ENCODE measurements at places on chromosomes 13 and 19.

DNA sequence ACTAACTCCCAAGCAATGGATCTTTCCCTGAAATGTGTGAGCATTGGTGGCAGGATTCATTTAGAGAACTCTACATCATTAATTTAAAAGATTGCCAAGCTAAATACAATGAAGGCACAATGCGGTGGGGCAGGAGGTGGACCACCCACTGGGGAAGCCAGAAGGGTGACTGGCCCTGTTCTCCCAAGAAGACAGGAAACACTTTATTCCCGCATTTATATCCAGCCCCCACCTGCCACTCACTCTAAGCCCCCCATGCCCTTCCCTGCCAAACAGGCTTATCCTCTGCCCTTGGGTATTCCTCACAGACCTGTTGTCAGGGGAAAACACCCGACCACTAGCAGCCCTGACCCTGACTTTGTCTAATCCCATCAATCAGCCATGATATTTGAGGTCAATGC lies 189.1 kb upstream of the UBL3 start:
- no peak for DNase-seq

GRCh38 chr13:100523411-100523810 lies 65.2 kb downstream of the GGACT start:
- DNase-seq = no peak

DNA sequence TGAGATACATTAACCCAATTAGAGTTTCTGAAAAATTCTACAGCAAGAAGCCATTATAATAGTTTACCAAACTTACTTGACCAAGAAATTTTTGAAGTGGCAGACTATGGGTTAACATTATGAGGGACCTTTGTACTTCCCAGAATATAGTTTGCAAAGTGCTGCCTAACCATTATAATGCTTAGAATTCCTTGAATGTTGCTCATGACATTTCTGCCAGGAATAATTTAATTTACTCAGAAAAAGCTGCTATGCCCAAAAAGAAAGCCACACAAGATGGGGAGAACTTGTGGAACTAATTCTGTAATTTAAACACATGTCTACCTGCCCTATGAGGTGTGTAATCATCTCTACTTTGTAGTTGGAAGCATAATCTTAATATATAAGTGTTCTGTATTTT lies 58.1 kb upstream of the MYCBP2 start:
- DNase-seq = no peak

GRCh38 chr19:3801412-3802096 lies 15.4 kb upstream of the MATK start:
- no peak for DNase-seq

GRCh38 chr13:98480915-98481877 lies 95.7 kb downstream of the STK24 start:
- peak; percentile 95 for DNase-seq

DNA sequence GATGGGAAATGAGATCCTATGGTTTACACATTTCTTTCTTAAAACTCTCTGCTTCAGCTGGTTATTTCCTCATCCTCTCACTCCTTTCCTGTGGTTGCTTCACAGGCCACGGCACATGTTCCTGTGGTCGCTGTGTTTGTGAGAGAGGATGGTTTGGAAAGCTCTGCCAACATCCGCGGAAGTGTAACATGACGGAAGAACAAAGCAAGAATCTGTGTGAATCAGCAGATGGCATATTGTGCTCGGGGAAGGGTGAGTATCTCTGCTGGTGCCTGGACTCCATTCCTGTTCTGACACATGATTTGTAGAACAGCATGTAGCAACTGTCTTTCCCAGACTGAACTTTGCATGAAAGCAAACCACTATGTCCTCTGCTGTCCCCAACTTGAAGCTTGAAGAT lies 254.2 kb downstream of the ITGBL1 start:
- DNase-seq = peak; percentile 96

GRCh38 chr13:35524171-35524570 lies 47.7 kb upstream of the MAB21L1 start:
- no peak for DNase-seq

DNA sequence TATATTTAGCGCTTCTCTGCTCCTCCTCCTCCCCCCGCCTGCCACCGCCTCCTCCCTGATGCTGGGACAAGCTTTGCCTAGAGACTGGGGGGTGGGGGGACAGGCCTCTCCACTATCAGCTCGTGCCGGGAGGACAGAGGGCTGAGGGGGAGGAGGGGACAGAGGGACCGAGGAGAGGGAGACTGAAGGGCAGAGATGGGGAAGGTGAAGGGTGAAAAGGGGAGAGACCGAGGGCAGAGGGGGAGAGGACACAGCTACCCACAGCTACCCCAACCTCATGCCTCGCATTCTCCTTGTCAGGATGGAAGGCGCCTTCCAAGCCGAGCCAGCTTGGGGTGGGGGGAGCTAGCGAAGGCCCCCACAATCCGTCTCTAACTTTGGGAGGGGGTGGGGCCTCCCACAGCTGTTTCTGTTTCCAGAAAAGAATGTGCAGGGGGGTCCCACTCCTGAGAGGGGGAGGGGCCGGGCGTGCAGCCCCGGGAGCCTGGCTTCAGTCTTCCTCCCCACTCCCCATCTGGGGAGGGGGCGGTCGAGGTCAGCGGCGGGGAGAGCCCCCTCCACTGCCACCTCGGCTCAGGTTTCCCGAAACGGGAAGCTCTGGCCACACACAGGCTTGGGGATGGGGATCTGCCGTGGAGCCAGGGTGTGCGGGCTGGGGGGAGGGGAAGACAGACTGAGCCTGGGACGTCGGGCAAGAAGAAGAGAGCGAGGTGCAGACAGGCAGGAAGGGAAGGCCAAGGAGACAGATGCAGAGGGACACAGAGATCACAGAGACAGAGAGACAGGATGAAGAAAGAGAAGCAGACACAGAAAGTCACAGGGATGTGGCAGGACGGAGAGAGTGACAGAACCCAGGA lies 1.6 kb downstream of the DACT3 start:
- peak; percentile 23 for DNase-seq

GRCh38 chr13:42356184-42356575 lies 84.2 kb downstream of the AKAP11 start:
- DNase-seq = no peak

DNA sequence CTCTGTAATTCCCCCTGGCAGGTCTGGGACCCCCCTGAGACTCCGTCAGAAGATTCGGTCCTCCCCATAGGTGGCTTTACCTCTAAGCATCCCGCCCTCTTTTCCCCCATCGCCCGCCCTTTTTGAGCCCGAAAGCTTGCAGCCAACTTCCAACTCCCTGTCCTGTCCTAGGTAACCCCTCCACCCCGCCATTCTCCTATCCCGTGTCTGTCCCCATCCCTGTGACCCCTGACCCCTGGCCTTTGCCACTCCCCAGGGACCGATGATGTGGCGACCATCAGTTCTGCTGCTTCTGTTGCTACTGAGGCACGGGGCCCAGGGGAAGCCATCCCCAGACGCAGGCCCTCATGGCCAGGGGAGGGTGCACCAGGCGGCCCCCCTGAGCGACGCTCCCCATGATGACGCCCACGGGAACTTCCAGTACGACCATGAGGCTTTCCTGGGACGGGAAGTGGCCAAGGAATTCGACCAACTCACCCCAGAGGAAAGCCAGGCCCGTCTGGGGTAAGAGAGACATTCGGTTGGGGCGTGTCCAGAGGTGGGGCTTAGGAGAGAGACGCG lies 488 bp downstream of the RCN3 start:
- peak; percentile 79 for DNase-seq

GRCh38 chr13:80716610-80717081 lies 375.7 kb upstream of the SPRY2 start:
- DNase-seq = no peak

- peak; percentile 16 for DNase-seq
Measured at GRCh38 chr19:54653181-54653809, 9.5 kb upstream of the LILRB4 start.

GRCh38 chr19:51590441-51590840 lies 19.4 kb downstream of the ZNF175 start:
- no peak for DNase-seq

GRCh38 chr13:20505405-20506366 lies 20.0 kb downstream of the CRYL1 start:
- no peak for DNase-seq

All from fibroblast of villous mesenchyme (primary cell).